ENCODE measurements at places on chromosomes 4 and X. TPM values are rescaled to one million over a fixed set of nuclear protein-coding genes. Genes with fewer than 3 reads are reported as not detected.

The LANCL3 gene
- total RNA-seq: 0.18 TPM

The LRIT3 gene
- total RNA-seq: under 0.01 TPM

DNA sequence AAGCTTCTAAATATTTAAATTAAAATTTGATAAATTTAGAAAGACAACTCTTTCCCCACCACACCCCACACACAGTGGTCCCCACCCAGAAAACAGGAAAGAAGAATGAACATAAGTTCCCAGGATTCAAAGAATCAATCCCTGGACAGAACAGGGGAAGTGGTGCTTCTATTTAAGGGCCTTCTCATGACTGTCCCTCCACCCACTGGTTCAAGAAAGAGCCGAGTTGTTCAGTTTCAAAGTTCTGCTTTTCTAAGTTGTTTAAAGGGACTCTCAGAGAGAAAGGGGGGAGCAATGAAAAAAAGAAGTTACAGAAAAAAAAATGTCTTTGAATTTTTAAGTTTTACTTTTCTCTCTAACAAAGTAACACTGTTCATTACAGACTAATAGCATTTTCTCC lies 195.8 kb downstream of the PDGFC start:
- no peak for DNase-seq

DNA sequence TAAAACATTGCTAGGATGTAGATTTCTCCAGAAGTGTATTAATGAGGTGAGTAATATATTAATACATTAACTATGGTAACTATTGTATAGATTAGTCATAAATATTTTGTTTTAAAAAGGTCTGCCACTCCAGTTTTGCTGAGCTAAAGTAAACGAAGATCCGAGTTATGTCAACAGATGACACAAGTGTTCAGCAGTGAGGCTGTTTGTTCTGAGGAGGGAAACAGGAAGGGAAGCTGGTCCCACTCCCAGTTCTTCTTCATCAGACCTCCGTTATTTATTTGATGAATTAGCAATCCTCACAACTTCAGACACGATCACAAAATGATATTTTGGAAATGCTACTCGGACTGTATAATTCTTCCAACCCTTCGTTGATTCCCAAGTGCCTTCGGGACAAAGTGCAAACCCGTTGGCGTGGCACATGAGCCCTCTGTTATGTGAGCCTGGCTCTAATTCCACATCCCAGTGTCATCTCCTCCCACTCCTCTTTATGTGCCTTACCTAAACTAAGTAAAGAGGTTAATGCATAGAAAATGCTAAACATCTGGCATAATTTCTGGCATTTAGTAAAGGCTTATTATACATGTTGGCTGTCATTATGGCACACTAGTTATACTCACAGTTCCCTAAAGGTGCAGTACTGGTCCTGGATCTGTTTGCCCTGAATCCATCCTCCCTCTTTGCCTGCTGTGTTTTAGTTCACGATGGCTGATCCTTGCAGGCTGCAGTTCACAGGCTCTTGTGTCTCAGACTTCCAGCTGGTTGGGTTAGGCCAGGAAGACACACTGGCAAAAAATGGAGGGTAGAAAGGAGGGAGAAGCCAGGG lies 190.6 kb upstream of the LNX1 start:
- DNase-seq: no peak

DNA sequence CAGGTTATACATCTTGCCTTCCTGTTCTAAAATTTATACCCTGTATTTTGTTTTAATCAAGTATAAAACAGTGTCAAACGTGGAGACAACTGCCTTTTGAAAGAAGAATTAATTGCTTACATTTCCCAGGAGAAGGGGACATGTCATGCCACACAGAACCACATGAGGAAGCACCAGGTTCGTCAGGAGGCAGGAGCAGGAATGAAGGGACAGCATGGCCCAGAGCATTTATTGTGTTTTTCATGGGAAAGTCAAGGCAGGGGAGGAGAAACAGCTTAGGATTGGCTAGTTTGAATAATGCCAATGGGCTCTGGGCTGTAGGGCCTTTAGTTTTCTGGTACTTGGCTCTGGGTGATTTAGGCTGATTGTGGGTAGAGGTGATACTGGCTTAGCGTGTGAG lies 203.7 kb downstream of the CFAP299 start:
- DNase-seq: no peak

The HPF1 gene
- 26.5 TPM for total RNA-seq

- DNase-seq: no peak
These were observed 131.2 kb downstream of the IL1RAPL1 start for GRCh38 chrX:28718450-28718849.

DNA sequence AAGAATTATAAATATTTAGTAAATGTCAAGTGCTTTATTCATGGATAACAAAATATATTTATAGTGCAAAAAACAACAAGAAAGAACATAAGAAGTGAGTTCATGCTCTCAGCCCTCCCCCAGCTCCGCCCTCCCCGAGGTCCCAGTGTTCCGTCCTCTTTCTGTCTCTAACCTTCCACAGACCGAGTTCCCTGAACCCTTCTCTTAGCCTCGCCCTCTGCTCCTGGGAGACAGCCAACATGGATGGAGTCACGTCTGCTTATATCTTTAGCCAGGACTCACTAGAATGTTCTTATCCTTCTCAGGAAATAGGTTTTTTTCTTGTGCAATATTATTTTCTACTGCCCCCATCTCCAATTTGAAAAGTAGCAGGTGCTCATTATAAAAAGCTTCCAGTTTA lies 40.1 kb upstream of the HELT start:
- DNase-seq: peak; percentile 25

GRCh38 chrX:112941209-112941837 lies 100.7 kb upstream of the AMOT start:
- no peak for DNase-seq

- DNase-seq: no peak
These were observed 102.5 kb downstream of the EFNB1 start for GRCh38 chrX:68931345-68931744.

GRCh38 chr4:74057588-74057987 lies 19.1 kb upstream of the CXCL3 start:
- DNase-seq: no peak

GRCh38 chr4:106238820-106239420 lies 77.1 kb downstream of the TBCK start:
- peak; percentile 52 for DNase-seq

The RHOXF2 gene
- total RNA-seq: not detected

DNA sequence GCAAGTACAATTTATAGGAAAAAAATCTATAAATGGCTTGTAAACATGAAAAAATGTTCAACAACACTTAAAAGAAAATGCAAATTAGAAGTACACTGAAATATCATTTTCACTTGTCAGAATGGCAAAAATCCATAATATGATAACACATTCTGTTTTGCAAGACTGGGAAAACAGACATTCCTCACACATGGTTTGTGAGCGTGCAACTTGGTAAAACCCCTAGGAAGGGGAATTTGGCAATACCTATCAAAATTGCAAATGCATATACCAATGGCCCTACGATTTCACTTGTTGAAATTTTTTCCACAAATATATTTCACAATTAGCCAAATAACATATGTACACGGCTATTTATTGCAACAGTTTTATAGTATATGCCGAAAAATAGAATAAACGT lies 31.4 kb downstream of the TBC1D9 start:
- DNase-seq: peak; percentile 40

DNA sequence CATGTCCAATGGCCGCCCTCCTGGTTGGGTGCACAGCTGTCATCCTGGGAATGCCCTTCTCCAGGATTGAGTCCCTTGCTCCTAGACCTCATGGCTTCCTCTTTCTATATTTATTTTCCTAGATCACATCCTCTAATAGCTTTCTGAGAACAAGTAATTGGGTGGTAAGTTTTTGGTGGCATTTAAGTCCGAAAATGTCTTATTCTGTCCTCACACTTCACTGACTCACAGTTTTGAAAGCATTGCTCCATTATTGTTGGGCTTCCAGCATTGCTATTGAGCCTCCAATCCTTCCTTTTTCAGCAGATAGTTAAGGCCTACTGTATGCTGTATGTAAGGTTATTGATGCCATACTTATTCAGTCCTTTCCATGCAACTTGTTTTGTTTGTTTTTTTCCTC lies 25.9 kb downstream of the PGM2 start:
- no peak for DNase-seq

DNA sequence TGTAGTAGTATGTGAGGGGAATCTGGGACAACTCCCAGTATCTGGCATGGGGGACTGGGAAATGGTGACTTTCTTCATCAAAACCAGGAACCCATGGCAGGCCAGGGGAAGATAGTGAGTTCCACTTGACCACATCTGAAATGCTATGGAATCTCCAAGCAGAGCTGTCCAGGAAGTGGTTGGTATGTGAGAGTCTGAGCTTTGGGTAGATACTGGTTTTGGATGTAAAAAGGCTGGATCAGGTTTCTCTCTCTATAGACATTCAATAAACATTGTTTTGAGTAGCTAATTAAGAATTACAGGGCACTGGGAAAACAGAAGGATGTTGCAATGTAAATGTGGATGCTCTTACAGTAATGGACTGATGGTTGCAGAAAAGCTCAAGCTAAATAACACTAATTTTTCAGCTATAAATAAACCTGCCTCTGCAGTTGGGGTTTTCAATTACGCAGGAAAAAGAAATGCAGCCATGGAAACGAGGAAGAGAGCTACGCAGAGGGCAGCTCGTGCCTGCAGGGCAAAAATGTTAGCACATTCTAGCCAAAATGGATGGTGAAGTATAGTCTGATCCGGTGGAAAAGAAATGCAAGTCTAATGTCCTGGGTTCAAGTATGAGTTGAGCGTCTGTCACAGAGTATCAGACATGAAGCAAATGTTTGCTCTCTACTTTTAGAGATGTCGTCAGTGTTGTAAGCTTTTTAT lies 13.4 kb upstream of the CHRNA9 start:
- peak; percentile 55 for DNase-seq

- no peak for DNase-seq
These were observed 58.9 kb upstream of the SPP1 start for GRCh38 chr4:87916626-87917025.

GRCh38 chr4:103853146-103853545 lies 133.4 kb upstream of the TACR3 start:
- DNase-seq: no peak

DNA sequence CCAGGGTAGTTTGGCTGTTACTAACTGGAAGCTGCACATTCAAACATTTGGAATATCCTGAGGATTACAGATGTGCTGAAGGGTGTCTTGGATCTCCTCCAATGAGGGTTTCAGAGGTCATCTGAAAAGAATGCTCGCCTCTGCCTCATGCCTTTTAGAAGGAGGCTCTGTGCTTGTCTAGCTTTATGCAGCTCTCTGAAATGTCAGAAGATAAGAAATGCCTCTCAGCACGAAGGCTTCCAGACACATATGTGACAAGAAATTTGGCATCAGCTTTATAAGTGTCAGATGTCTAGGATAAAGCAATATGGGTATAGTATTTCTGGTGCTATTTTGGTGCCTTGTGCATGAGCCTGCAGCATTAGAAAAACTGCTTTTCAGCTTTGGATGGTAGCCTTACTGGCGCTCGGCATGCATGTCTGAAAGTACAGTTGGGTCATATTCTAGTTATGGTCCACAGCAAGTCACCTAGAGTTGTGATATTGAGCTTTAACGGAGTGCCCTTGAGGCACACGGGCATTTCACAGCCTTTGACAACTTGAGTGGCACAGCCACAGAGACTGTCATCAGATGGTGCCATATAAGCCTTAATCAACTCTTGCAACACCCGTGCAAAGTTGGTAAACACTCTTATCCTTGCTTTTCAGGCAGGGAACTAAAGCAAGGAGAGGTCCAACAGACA lies 70.8 kb upstream of the PGRMC2 start:
- DNase-seq: peak; percentile 98

- no peak for DNase-seq
These were observed 2.1 kb downstream of the PITX2 start for GRCh38 chr4:110620691-110621327.

The PLAC8 gene
- 1.1 TPM for total RNA-seq

DNA sequence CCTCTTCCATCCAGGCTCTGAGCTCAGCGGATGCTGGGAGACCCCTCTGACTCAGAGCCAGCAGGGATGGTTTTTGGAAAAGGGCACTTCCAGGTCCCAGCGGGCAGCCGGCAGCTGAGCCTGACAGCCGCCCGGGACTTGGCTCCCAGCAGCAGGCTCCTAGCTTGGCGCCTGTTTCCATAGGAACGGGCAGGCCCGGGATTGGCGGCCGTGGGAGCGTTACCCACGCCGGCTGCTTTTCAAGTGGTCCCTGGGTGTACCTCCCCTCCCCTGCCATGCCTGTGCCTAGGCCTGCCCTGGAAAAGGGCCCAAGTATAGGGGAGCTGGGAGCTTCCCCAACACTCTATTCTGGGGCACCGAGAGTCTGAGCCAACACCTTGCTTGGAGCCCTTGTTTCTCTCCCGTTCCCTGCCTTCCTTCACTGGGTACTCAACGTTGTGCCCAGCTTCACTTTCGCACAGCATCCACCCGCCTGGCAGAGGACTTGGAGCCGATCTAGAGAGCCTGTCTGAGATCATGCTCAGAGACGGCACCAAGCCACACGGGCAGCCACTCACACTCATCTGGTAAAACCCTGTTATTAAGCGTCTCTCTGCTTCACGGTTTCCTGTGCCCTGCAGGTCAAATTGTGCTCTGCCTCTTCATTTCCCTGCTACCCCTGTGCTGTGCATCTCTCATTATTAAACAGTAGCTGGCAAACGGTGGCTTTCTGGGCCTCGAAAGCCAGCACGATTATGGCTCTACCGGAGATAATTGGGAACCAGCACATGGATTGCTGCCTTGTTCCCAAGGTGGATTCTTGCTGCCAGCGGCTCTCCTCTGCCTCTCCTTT lies 521.5 kb downstream of the BCOR start:
- no peak for DNase-seq

GRCh38 chr4:157048248-157048647 lies 27.7 kb upstream of the GLRB start:
- peak; percentile 96 for DNase-seq

The SPANXD gene
- not detected for total RNA-seq

- peak; percentile 73 for DNase-seq
These were observed 51.7 kb upstream of the GPM6B start for GRCh38 chrX:13868591-13868990.

DNA sequence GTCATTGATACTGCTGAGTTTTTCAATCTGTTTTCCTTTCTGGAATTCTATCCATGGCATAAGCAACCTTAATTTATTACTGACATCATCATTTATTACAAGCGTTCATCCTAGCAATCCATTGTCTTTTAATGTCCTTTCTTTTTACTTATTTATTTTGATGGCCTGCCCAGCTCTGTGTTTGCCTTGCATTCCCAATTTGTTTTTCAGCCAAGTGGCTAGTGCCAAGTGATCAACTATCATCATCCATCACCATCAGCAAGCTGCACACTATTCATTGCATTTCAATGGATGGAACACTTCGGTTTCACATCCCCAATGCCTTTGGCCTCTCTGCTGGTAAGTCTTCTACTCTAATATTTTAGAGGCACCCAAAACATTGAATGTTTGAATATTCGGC lies 831.7 kb upstream of the EPHA5 start:
- peak; percentile 14 for DNase-seq

DNA sequence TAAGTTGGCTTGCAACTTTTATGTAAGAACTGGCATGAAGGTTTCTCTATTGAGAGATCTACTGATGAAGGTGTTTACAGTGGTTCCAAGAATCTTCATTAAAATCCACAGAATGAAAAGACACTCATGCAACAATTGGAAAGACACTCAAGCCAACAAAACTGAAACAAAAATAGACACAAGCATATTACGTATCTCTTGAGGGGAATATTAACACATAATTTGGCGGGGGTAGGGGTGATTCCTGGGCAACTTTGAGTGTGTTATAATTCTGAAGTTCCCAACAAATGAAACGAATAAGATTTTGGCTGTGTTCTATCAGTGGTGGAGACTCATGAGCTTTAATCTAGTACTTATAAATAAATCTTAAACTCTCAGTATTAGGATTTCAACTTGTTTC lies 75.1 kb downstream of the SPATA18 start:
- DNase-seq: no peak

The TSPAN7 gene
- total RNA-seq: 0.82 TPM

The VCX3B gene
- not detected for total RNA-seq
